ENCODE measurements at places on chromosomes 7 and 10.
A peak's percentile ranks its signal among the peaks of the same experiment; 100 is the strongest.

- no peak for DNase-seq
- no peaks in the 10 kb centered on the region for H3K4me1 ChIP-seq
- no peak overlapping the region for H3K27ac ChIP-seq
- no peaks in the 10 kb centered on the region for H3K36me3 ChIP-seq
- no peaks in the 10 kb centered on the region for H3K27me3 ChIP-seq
Measured at GRCh38 chr7:71604818-71605414, 473.0 kb downstream of the GALNT17 start.

- no peaks in the 10 kb centered on the region for H3K27me3 ChIP-seq
- H3K4me1 ChIP-seq, result no peaks in the 10 kb centered on the region
- H3K27ac ChIP-seq, result no peak overlapping the region
- no peak overlapping the region for H3K4me3 ChIP-seq
- DNase-seq, result peak; percentile 75
Measured at GRCh38 chr7:34087892-34088891, 182.9 kb downstream of the BMPER start.

- H3K27me3 ChIP-seq, result no peaks in the 10 kb centered on the region
- H3K36me3 ChIP-seq, result no peaks in the 10 kb centered on the region
- H3K27ac ChIP-seq, result no peak overlapping the region
- no peak overlapping the region for H3K4me3 ChIP-seq
- no peaks in the 10 kb centered on the region for H3K4me1 ChIP-seq
Measured at GRCh38 chr7:67462781-67463191, 466.2 kb downstream of the TYW1 start.

- no peak overlapping the region for H3K4me3 ChIP-seq
- DNase-seq, result no peak
- peaks cover 3% of the 10 kb centered on the region for H3K4me1 ChIP-seq
- no peak overlapping the region for H3K27ac ChIP-seq
- no peaks in the 10 kb centered on the region for H3K27me3 ChIP-seq
Measured at GRCh38 chr10:86247588-86247987, 119.0 kb downstream of the GRID1 start.

- H3K27me3 ChIP-seq, result no peaks in the 10 kb centered on the region
- H3K27ac ChIP-seq, result no peak overlapping the region
- H3K36me3 ChIP-seq, result no peaks in the 10 kb centered on the region
Measured at GRCh38 chr7:93779115-93779514, 111.4 kb downstream of the TFPI2 start.

DNA sequence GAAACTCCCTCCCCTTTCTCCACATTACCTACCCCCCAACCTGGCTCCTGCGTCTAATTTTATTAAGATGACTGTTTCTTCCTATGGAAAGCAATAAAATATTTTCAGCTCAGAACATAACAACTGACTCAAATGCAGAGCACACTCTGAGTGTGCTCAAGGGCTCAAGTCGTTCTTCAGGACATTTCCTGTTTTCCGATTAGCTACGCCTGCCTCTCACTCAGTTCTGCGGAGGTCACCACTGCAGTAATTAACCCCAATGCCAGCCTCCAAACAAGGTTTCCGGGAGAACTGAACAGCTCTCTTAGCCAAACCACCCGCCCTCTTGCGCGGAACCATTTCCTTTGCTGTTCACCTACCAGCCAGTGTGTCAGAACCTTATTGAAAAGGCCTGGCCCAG is 19.3 kb downstream of the MYOF start:
- no peaks in the 10 kb centered on the region for H3K27me3 ChIP-seq
- peaks cover 4% of the 10 kb centered on the region for H3K4me1 ChIP-seq
- no peak overlapping the region for H3K27ac ChIP-seq
- no peak for DNase-seq
- H3K36me3 ChIP-seq, result no peaks in the 10 kb centered on the region

- no peak for DNase-seq
- H3K27ac ChIP-seq, result no peak overlapping the region
- peaks cover 4% of the 10 kb centered on the region for H3K4me1 ChIP-seq
- H3K27me3 ChIP-seq, result no peaks in the 10 kb centered on the region
- no peak overlapping the region for H3K4me3 ChIP-seq
Measured at GRCh38 chr10:10584161-10584560, 433.5 kb upstream of the CELF2 start.

GRCh38 chr10:12946372-12946771 is 55.1 kb downstream of the CCDC3 start:
- no peak overlapping the region for H3K4me3 ChIP-seq
- no peaks in the 10 kb centered on the region for H3K4me1 ChIP-seq
- H3K36me3 ChIP-seq, result no peaks in the 10 kb centered on the region
- H3K27me3 ChIP-seq, result no peaks in the 10 kb centered on the region
- H3K27ac ChIP-seq, result no peak overlapping the region
- no peak for DNase-seq

- no peak overlapping the region for H3K4me3 ChIP-seq
- H3K36me3 ChIP-seq, result no peaks in the 10 kb centered on the region
- no peaks in the 10 kb centered on the region for H3K27me3 ChIP-seq
- DNase-seq, result no peak
- H3K4me1 ChIP-seq, result no peaks in the 10 kb centered on the region
- H3K27ac ChIP-seq, result no peak overlapping the region
Measured at GRCh38 chr7:77528368-77528767, 8.7 kb upstream of the PTPN12 start.

DNA sequence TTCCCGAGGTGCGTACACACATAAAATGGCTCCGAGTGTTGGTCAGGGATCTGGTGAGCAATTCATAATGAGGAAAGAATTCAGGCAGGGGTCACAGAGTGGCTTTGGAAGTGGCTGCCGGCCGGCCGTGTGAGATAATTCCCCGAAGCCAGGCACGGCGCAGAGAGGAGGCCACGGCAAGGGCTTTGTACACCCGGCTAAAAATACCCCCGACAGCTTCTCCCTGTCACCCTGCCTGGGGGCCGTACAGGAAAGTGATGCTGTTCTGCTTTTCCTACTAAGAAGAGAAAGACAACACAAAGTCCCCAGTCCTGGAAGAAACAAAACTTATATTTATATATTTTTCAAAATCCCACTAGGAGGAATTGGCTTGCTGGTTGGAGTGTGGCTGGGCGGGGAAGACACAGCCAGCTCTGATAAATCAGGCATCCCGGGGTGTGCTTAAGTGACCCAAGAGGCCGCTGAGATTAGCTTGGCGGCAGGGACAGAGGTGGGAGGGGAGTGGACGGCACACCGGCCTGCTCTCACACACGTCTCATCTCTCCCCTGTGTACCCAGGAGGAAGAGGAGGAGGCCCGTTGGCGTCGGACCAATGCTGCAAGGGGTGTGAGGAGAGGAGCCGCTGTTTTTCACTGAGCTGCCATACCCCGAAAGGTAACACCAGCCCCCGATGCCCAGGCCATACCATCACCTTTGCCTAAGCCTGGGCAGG is 70.5 kb downstream of the ZMIZ1 start:
- H3K4me3 ChIP-seq, result no peak overlapping the region
- peaks cover 9% of the 10 kb centered on the region for H3K4me1 ChIP-seq
- DNase-seq, result no peak
- H3K36me3 ChIP-seq, result peaks cover 3% of the 10 kb centered on the region
- H3K27me3 ChIP-seq, result no peaks in the 10 kb centered on the region

- H3K36me3 ChIP-seq, result no peaks in the 10 kb centered on the region
- H3K27ac ChIP-seq, result no peak overlapping the region
- H3K4me3 ChIP-seq, result no peak overlapping the region
- DNase-seq, result no peak
- no peaks in the 10 kb centered on the region for H3K27me3 ChIP-seq
Measured at GRCh38 chr10:98134117-98134430, 383 bp upstream of the R3HCC1L start.

DNA sequence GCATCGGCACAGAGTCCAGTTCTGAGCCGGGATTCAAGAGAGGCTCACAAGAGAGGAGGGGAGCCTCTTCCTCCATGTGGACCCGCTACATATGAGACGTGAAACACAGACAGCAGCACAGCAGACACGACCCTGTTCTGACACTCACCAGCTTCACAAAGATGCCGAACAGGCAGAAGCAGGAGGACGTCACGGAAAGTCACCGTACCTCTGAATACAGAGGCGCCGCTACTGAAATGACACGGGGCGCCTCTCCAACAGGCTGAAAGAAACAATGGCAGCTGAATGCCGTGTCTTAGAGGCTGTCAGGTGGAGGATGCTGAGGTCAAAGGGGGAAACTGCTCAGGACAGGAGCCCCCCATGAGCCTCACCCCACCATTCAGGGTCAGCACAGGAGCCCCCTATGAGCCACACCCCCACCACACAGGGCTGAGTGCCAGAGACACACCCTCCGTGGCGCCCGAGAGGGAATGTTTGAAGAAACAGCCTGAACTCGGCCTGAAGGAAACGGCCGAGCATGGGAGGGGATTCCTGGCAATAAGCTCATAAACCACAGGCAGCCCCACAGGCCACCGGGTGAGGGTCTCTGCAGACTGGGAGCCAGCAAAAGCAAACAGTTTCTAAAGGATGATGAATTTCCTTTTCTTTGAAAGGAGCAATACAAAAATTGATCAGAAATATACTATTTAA is 510.3 kb downstream of the PTPRN2 start:
- no peak for DNase-seq
- no peaks in the 10 kb centered on the region for H3K4me1 ChIP-seq
- H3K36me3 ChIP-seq, result no peaks in the 10 kb centered on the region
- H3K27me3 ChIP-seq, result no peaks in the 10 kb centered on the region

GRCh38 chr10:84837877-84838276 is 509.5 kb downstream of the CCSER2 start:
- H3K4me3 ChIP-seq, result no peak overlapping the region
- H3K36me3 ChIP-seq, result no peaks in the 10 kb centered on the region
- H3K27ac ChIP-seq, result no peak overlapping the region
- no peaks in the 10 kb centered on the region for H3K4me1 ChIP-seq
- no peaks in the 10 kb centered on the region for H3K27me3 ChIP-seq
- DNase-seq, result no peak

DNA sequence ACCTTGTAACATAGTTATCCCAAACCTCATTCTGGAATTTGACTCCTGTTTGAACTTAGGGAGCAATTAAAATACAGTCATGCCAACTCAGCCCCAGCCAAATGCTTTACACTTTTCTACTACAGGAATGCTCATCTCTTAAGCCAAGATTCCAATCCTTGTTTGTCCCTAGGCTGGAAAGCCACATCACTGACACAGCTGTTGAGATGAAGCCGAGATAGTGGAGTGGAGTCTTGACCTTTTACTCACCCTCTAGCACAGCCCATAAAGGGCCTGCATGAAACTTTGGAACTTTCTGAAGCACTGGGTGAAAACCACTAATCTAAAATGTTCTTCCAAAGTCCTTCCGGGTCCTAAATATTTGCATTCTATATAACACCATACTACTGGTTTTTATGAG is 247.3 kb downstream of the ETV1 start:
- no peak overlapping the region for H3K4me3 ChIP-seq
- no peaks in the 10 kb centered on the region for H3K4me1 ChIP-seq
- H3K27ac ChIP-seq, result no peak overlapping the region
- H3K36me3 ChIP-seq, result no peaks in the 10 kb centered on the region
- no peaks in the 10 kb centered on the region for H3K27me3 ChIP-seq

DNA sequence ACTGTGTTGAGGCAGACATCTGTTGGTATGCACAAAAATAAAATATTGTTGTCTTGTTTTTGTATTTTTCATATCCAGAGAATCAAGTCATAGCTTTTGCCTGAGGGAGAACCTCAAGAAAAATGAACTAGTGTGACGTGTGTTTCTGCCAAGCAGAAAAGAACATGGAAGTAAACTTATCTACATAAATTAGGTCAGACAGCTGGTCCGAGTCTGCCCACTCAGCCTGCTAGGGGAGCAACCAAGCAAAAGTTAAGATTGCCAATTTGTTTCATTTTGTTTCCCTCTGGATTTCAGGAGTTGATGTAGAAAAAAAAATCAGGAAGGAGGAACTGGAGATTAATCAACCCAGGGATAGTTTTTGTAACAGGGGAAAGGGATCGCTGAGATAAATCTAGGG is 572.4 kb upstream of the LRRTM3 start:
- no peak overlapping the region for H3K27ac ChIP-seq
- H3K27me3 ChIP-seq, result no peaks in the 10 kb centered on the region
- DNase-seq, result no peak
- no peak overlapping the region for H3K4me3 ChIP-seq
- no peaks in the 10 kb centered on the region for H3K36me3 ChIP-seq
- H3K4me1 ChIP-seq, result no peaks in the 10 kb centered on the region

DNA sequence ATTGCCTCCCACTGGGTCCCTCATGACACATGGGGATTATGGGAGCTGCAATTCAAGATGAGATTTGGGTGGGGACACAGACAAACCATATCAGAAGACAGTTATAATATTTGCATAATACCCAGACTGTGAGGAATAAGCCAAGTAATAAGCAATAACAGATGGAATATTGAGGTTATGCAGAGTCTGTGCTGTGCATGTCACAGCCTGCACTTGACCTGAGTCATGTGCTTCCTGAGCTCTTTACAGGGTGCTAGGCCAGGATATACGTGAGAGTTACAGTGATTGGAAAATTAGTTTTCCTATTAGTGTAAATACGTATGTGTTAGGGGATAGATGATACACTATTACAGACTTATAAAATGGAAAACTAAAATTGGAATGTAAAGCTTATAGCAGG is 288.7 kb downstream of the SDK1 start:
- H3K27me3 ChIP-seq, result no peaks in the 10 kb centered on the region
- DNase-seq, result no peak
- H3K36me3 ChIP-seq, result no peaks in the 10 kb centered on the region
- no peak overlapping the region for H3K27ac ChIP-seq
- no peak overlapping the region for H3K4me3 ChIP-seq

DNA sequence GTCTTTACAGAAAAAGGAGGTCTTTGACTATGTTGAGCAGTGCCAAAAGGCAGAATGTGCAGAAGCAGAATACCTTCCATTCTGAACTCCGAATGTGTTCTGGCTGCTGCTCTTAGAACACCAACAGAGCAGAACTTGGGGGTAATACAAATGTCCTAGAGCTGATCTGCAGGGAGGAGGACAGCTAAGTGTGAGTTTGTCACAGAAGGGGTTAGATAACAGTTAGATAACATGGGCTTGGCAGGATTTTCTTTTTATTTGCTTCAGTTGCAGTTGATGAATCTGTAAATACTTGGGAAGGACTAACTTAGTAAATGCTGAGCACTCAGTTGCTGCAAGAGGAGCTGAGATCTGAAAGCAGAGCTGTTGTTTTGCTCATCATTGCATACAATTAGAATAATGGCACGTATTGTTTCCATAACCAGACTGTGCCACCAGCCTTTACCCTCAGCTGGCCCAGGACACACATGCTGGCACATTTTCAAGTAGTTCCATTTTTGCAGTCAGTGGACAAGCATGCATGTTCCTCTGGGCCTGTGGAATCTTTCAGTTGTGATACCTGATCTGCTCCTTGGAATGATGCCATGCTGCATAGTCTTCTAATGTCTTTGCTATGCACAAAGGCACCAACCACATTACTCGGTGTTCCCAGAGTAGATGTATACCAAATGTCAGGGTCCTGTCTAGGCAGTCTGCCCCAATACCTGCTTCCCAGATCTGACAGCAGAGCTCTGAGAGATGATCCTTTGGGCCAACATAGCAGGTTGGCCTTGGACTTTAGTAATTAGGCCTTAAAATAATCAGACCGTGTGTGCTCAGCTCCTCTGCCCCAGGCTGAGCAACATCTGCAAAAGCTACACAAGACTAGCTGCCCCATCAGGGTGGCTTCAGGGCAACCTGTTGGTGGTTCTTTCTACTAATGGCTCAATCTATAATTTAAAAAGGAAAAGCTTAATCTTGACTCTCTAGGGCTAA is 55.7 kb downstream of the GSDME start:
- no peak overlapping the region for H3K4me3 ChIP-seq
- no peak overlapping the region for H3K27ac ChIP-seq
- peak; percentile 53 for DNase-seq
- H3K36me3 ChIP-seq, result no peaks in the 10 kb centered on the region

GRCh38 chr7:69687739-69688433 is 89.6 kb downstream of the AUTS2 start:
- H3K4me3 ChIP-seq, result no peak overlapping the region
- no peaks in the 10 kb centered on the region for H3K4me1 ChIP-seq
- DNase-seq, result no peak
- no peaks in the 10 kb centered on the region for H3K36me3 ChIP-seq

GRCh38 chr7:70545214-70545613 is 586.7 kb upstream of the GALNT17 start:
- H3K36me3 ChIP-seq, result no peaks in the 10 kb centered on the region
- H3K27ac ChIP-seq, result no peak overlapping the region
- H3K27me3 ChIP-seq, result no peaks in the 10 kb centered on the region
- no peak for DNase-seq
- no peak overlapping the region for H3K4me3 ChIP-seq
